ENCODE measurements at places on chromosomes 11 and 22.

GRCh38 chr22:22761963-22762772, 117.8 kb downstream of the GGTLC2 start:
- DNase-seq, result no peak

GRCh38 chr22:35133702-35134380, 67.9 kb downstream of the ISX start:
- DNase-seq, result no peak

DNA sequence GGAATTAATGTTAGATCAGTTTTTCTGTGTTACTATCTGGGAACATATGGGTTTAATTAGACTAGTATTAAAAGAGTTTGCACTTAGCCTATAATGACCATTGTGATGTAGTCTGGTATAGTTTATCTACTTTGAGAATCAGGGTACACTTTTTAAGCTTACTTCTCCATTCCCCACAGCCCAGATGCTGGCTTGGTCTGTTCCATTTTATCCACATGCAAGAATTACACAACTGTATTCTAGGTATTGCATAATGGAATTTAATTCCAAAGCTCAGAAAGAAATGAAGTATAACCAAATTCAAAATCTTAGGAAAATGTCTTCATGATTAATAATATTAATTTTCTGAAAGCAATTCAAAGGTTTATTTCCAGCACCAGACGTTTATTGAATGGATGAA, 122.2 kb upstream of the PDGFD start:
- no peak for DNase-seq

DNA sequence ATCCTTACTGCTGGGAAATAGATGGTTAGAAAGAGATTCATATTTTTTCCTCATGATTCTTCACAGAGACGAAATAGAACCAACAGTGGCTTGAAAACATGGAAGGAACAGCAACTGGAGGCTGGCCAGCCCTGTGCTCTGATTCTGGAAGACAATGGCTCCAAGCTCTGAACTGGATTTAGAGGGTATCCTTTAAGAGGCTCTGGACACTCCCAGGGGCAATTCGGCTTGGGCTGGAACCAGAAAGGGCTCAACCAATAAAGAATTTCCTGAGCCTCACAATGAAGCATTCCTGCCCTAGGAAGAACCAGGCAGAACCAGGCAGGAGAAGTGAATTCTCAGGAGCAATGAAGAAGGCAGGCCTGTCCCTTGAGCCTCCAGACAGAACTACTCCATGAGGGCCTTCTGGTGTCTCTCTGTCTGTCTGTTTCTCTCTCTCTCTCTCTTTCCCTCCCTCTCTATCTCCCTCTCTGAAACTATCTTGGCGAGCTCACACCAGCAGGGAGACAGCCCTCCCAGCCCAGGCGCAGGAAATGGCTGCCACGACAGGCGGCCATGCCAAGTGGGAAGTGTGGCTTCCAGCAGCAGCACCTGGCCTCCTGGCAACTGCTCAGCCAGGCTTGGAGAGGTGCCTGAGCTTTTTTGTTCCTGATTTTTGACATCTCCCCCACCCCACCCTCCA, 93.3 kb downstream of the RCN1 start:
- DNase-seq, result no peak

DNA sequence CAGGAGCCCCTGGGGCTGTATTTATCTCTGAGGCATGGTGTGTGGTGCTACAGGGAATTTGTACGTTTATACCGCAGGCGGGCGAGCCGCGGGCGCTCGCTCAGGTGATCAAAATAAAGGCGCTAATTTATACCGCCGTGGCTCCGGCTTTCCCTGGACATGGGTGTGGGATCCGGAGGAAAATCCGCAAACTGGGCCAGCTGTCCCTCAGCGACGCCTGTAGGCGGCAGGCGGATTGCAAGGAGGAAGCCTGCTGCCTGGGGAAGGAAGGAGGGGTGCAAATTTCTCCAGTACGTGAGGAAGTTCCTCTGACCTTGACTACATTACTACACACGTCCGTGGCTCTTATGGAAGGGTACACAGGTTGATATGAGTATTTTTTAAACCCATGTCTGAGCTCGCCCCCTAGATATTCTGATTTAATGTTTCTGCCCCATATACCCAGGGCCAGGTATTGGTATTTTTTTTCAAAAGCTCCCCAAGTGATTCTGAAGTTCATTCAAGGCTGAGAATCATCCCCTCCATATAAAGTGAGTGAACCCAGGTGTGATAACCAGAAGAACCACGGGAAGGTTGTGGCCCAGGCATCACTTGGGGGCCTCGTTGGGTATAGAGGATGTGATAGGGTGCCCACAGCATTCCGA, 2.8 kb downstream of the MYOD1 start:
- peak; percentile 59 for DNase-seq

GRCh38 chr22:20796731-20797130, 22.8 kb downstream of the SERPIND1 start:
- DNase-seq, result no peak

DNA sequence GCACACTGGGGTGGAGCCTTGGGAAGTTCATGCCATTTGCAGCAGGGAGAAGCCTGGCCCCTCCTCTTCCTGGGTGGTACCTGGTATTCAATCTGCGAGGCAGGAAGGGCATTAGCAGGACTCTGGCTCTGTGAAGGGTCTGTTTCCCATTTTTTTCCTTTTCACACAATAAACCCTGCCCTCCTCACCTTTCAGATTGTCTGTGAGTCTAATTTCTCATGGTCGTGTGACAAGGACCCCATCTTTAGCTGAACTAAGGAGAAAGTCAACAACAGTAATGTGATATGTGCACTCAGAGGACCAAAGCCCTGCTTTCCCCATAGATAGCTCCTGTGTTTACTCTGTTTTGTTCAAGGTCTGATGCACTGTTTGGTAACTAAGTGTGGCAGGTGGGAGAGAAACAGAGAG, 26.6 kb upstream of the CASP4 start:
- DNase-seq, result no peak

DNA sequence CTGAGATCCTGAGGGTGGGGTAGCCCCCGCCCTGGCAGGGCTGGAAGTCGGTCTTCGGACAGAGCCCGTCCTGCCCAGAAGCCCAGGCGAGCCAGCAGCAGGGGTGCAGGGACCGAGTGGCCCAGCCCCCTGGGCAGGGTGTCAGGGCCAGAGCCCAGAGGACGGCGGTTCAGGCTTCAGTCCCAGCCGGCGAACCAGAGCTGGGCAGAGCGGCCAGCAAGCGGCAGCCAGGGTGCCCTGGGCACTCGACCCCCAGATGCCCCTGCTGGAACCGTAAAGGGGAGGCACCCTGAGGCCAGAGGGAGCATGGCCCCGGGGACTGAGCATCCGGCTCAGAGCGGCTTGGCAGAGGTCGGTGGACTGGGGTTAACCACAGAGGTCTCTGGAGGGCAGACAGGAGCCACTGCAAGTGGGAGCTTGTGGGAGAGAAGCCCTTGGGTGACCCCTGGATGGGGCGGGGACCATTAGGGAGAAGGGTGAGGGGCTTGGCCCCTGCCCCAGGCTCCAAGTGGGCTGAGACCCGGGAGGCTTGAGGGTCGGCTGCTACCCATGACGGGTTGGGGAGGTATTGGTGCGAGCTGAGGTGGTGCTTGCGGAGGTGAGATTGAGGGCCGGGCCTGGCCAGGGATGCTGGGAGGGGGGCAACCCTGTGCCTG, 15.9 kb downstream of the LSP1 start:
- DNase-seq, result no peak

DNA sequence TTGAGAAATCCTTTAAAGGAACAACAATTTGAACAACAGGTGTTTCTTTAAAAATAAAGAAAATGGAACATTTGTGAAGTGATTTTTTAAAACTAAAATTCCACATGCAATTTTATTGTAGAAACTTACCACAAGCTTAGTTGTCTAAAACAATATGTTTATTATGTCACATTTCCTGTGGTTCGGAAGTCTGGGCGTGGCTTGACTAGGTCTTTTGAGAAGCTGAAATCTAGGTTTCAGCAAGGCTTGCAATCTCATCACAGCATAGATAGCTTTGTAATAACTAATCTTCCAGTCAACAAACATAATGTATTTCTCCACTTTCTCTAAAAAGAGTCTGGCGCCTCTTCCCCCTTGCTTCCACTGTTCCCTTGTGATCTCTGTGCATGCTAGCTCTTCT, 27.0 kb downstream of the MS4A6A start:
- no peak for DNase-seq

- no peak for DNase-seq
Observed at GRCh38 chr11:639332-639955, 2.4 kb downstream of the DRD4 start.

DNA sequence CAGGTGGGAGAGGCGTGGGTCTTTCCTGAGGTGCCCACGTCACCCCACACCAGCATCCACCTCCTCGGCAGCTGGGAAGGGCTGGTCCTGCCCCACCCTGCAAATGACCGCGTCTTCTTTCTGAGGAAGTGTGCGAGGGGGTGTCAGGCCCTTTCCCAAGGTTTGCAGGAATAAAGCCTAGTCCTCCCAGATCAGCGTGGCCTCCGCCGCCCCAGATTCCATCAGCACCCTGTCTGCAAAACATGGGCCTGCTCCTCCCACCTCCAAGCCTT, 14.4 kb upstream of the SLC39A13 start:
- no peak for DNase-seq

- DNase-seq, result no peak
Observed at GRCh38 chr22:42142771-42143461, 12.3 kb upstream of the CYP2D6 start.

- DNase-seq, result no peak
Observed at GRCh38 chr22:39940757-39941305, 19.4 kb upstream of the TMA7B start.

DNA sequence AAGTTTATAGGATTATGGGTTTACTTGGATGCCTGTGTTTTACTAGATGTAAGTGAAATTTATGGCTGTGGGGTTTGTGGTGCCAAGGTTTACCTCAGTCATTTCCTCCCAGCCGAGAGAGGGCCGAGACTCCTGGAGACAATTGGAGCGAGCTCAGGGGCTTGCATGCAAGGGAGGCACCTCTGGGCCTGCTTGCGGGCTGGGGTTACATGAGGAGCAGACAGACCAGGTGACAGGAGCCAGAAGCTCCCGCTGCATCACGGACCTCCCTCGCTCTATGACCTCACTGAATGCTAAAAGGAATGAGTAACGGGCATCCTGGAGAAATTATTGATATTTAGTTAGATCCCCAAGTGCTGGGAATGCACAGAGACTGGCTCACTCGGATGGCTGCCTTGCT, 275.2 kb upstream of the KIRREL3 start:
- no peak for DNase-seq

DNA sequence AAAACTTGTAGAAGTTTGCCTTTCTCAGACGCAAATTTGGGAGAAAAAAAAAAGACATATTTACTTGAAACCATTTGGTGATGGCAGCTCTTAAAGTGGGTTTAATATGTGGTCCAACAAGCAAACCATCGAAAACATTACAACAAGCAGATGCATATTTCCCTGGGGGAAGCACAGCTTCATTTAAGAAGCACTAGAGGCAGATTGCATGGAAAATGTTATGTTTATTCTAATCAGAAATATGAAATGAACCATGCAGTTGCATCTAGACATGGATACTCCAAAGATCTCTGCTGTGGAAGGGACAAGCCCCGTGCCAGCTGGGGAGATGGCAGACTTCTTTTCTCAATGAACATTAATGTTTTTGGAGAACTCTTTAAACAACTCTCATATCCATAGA, 57.4 kb upstream of the PARVA start:
- DNase-seq, result no peak

DNA sequence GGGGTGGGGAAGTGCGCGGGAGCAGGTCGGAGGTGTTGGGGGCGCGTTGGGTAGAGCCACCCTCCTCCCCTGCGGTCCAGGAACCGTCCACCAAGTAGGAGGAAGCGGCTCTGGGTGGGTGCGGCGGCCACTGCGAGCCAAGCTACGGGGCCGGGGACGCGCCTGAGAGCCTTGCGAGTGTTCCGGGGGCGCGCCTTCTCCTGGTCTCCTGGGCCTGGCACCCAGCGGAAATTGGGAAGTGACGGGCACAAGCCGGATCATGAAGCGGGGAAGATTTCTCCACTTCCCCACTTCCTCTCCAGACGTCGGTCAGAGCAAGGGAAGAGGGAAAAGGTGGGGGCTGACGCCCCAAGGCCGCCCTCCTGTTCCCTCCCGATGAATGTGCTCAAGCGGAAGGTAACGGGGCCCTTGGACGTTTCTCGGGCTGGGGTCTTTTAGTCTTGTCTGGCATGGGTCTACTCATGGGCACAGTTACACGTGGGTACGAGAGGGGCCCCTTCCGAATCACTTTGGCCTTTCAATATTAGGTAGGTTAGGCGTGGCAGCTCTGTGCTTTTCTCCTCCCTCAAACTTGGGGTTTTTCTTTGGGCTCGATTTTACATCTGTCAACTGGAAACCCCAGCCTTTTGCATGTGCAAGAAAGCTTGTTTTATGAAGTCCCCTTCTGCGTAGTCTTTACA, 865 bp downstream of the RBM14 start:
- DNase-seq, result peak; percentile 93

DNA sequence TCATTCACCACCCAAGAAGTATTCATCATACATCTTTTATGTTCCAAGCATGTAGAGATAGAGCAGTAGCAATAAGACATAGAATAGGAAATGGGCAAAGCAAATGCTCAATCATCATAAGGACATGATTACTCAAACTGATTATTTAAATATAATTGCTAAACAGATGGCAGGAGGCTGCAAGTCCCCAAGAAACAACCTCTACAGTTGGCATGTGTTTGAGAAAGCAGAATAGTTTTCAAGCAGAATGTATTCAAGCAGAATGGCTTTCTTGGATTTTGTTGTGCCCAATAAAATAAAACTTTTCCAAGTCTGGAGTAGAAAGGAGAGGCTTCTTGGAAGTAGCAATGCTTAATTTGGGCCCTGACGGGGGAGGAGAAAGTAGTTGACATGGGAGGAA, 86.5 kb upstream of the SYN3 start:
- no peak for DNase-seq

DNA sequence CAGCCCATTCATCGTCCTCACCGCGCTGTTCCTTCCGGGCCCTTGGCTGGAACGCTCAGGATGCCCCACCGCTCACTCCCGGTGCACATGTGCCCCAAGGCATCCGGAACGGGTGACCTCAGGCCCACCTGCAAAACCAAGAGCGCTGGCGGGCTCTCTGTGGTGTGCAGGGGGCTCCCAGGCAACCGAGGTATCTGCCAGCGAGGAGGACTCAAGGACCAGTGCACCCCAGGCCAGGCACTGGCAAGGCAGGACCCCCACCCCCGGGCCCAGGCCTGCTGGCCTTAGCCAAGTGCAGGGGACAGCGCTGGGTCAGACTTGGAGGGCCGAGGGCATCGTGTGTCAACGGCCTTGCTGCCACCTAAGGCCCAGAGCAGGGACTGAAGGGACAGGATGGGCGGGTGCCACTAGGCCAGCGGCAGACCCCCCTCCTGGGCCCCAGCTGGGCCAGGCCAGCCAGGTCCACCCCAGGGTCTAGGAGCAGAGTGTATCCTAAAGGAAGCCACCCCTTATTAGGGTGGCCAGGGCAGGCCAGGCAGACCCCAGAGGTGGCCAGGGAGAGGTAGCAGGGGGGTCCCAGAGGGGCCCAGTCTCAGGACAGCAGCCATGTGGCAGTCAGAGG, 8.5 kb downstream of the TNNT3 start:
- DNase-seq, result no peak

- no peak for DNase-seq
Observed at GRCh38 chr11:111798279-111798678, 32.1 kb upstream of the PPP2R1B start.

GRCh38 chr11:2387266-2387987, 10.3 kb downstream of the CD81 start:
- DNase-seq, result no peak

Data from mesenteric fat pad (tissue), 1 donor.